AG10803 (cell line): ENCODE measurements at places on chromosomes 13 and 19.

- DNase-seq = no peak
Measured at GRCh38 chr13:67318860-67319259, 88.7 kb upstream of the PCDH9 start.

GRCh38 chr13:32811297-32811800 lies 204.9 kb upstream of the KL start:
- peak; percentile 55 for DNase-seq

- no peak for DNase-seq
Measured at GRCh38 chr13:109833071-109833470, 46.7 kb upstream of the IRS2 start.

DNA sequence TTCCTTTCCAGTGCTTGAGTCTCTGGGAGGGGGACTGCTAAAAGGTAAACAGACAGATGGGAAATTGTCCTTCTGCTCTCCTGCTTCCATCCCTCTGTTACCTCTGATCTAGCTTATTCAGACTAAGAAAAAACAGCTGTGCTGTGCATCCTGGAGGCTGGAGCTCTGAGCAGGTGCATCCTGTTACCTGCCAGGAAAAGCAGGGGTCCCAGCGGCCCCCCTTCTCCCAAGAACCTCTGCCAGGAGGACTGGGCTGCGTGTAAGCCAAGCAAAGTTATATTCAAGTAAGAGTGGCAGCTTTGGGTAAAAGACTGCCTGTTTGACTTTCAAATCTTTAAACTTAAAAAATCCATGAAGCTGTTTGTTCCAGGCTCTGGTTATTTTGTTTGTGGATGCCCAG lies 75.1 kb downstream of the C13orf42 start:
- DNase-seq = no peak

GRCh38 chr13:75384879-75385707 lies 96.9 kb downstream of the TBC1D4 start:
- no peak for DNase-seq

- no peak for DNase-seq
Measured at GRCh38 chr19:7187605-7188339, 106.4 kb downstream of the INSR start.

DNA sequence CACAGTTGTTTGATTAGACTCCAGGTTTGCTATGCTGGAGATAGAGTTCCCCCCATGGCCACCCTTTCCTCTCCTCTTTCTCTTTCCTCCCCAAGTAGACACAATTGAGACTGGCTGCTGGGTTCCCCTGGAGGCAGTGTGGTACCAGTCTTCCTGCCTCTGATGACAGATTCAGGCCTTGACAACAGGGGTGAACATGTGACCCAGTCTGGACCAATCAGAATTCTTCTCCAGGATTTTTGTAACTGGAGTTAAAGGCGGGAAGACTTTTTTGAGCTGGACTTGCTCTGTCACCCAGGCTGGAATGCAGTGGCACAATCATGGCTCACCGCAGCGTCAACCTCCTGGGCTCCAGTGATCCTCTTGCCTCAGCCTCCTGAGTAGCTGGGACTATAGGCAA lies 48.7 kb downstream of the CCNE1 start:
- no peak for DNase-seq

- DNase-seq = no peak
Measured at GRCh38 chr13:67950603-67951002, 720.5 kb upstream of the PCDH9 start.

GRCh38 chr19:46625731-46626130 lies 842 bp upstream of the PTGIR start:
- no peak for DNase-seq

DNA sequence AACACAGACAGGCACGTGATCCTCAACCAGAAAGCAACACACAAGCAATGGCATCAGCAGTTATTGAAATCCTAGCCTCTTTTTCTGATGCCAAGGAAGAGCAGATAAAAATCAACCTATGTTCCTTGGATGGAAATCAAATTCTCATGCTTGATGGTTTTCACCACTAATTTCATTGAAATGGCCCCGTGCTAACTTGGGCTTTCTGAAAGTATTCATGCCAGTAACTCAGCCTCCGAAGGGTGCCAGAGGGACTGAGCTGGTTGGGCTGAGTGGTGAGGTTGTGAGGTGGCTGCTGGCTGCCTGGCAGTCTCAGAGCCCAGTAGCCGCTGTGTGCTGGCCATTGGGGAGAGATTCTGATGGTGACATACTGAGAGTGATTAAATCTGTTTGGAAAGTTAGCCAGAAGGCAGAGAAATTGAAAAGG lies 309.3 kb downstream of the DCT start:
- peak; percentile 46 for DNase-seq

DNA sequence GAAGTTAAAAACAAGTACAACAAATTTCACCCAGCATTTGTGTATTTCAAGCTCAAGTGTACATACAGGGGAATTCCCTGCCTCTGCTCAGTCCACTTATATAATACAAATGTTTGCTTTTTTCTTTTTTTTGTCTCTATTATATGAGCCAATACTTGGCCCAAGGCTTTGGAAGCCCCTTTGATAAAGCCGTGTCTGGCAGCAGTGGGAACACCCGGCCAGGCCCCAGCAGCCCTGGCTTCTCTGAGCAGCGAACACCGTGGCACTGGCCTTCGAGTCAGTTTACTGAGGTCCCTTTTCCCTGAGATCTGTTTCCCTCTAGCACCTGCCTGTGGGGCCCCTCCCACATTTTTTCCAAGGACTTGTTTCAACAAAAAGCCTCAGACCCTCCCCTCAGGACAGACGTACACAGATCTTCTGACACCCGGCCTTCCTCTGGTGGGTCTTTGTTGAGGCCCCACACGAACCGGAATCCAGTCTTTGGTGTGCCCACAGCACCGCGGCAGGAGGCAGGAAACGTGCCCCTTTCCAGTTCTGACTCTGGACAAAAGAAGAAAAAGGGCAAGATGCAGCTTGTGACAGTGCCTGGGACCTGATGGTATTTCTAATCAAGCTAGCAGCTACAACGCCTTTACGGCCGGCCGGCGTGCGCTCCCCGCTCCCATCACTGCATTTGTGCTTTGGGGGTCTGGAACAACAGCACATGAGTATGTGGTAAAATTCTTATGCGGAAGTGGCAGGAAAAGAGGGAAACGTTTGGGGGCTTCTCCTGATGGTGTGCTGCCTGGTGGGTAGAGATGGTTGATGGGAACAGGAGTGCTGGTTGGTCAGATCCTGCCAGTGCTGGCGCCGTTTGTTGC lies 13.8 kb downstream of the SIPA1L3 start:
- DNase-seq = no peak
